Prostate gland (tissue), 2 donors: ENCODE measurements at places on chromosomes 1 and 21. TPM values are rescaled to one million over a fixed set of nuclear protein-coding genes. Genes with fewer than 3 reads are reported as not detected.

DNA sequence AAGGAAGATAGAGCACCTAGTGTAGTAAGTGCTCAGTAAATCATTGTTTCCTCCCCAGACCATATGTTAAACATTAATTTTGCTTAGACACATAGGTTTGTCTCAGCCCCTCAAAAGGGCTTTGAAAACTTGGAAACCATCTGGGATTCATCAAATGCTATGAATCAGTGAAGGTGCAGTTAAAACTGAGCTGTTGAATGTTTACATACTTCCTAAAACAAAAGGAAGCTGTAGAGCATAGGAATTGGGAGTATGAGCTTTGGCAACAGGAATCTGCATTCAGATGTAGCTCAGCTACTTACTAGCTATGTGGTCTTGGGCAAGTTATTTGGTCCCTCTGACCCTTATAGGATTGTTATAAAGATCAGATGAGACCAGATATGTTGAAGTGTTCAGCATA, 18.7 kb upstream of the PODN start:
- DNase-seq, result no peak

RNPC3 gene
- total RNA-seq, result 14.4 TPM

C8A gene
- not detected for total RNA-seq

RUSC1 gene
- 34.0 TPM for total RNA-seq

AMY2A gene
- not detected for total RNA-seq
